A549 treated with Mapracorat at 1 μM for 4 hours (cell line): ENCODE measurements at places on chromosomes 6 and 20. TPM values are rescaled to one million over a fixed set of nuclear protein-coding genes. Genes with fewer than 3 reads are reported as not detected.

Gene TGM3
- total RNA-seq: 0.06 to 0.22 TPM in 2 of 5 replicates, not detected in the others

Gene RARS2
- 19.4 to 21.9 TPM (median 20.4 TPM) in 5 replicates for total RNA-seq

Gene PAK5
- not detected in 5 replicates for total RNA-seq

Gene NRN1
- total RNA-seq: 0.59 to 0.98 TPM (median 0.77 TPM) in 5 replicates

Gene SMLR1
- not detected in 5 replicates for total RNA-seq

Gene NR2E1
- total RNA-seq: 0.07 TPM in 1 of 5 replicates, not detected in the others

Gene FILIP1
- total RNA-seq: 0.15 to 0.53 TPM (median 0.32 TPM) in 5 replicates

Gene PRL
- total RNA-seq: not detected in 5 replicates

Gene ACTR5
- 8.9 to 10.2 TPM (median 9.4 TPM) in 5 replicates for total RNA-seq

Gene BNIP5
- not detected in 5 replicates for total RNA-seq

Gene HCRTR2
- not detected in 5 replicates for total RNA-seq

Gene SMPDL3A
- total RNA-seq: 2.7 to 3.8 TPM (median 3.2 TPM) in 5 replicates
